ENCODE measurements at places on chromosomes 11 and 22. TPM values are rescaled to one million over a fixed set of nuclear protein-coding genes. Genes with fewer than 3 reads are reported as not detected.

GNAZ gene
- 3.5 TPM for total RNA-seq

P4HA3 gene
- not detected for total RNA-seq

C11orf86 gene
- not detected for total RNA-seq

DNA sequence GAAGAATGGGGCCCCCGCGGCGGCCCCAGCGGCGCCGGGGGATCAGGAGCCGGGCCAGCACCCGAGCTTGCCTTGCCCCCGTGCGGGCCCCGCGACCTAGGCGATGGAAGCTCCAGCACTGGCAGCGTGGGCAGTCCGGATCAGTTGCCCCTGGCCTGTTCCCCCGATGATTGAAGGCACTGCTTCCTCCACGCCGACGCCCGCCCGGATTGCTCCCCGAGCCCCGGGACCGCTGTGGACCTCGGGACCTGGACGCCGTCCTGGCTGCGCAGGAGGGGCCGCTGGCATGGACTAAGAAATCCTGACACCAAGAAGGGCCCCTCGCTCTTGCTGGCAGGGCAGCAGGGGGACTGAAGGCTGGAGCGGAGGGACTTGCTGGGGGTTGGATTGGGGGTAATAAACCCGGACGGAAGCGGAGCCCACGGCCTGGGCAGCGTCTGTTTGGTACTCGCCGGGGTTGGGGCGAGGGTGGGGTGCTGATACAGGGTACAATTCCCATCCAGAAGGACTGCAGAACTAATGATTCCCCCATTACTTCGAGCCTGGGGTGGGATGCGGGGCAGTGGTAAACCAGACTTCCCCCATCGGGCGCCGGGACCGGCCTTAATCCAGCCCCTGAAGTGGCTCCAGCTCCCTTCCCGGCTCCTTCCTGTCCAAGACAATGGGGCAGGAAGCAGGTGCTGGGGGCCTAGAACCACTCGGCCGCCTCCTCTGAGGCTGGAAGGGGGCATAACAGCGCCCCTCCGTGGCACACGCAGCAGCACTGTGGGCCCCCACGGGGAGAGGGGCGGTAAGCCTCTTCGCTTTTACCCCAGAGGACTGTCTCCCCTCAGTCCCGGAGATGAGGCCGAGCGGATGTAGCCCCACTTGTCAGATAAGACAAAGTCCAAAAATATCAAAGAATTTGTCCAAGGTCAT, 1.0 kb downstream of the CCDC85B start:
- peak; percentile 88 for DNase-seq

DNA sequence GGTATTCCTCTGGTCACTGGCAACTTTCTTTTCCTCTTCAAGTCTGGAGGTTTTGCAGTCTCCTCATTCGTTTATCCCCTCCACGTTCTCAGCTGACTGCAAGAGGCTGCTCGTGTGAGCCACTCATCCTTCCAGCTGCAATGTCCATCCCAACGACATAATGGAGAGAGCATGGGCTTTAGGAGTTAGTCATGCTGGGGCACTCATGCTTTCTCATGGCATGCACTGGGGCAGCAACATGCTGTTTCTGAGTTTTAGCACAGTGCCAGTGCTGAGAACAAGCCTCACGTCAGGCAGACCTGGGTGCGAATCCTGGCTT, 7.1 kb downstream of the DCPS start:
- DNase-seq: no peak

GRCh38 chr22:30028731-30029130, 51.5 kb upstream of the HORMAD2 start:
- DNase-seq: no peak

GRCh38 chr11:31958076-31958735, 132.7 kb upstream of the RCN1 start:
- peak; percentile 92 for DNase-seq

DNA sequence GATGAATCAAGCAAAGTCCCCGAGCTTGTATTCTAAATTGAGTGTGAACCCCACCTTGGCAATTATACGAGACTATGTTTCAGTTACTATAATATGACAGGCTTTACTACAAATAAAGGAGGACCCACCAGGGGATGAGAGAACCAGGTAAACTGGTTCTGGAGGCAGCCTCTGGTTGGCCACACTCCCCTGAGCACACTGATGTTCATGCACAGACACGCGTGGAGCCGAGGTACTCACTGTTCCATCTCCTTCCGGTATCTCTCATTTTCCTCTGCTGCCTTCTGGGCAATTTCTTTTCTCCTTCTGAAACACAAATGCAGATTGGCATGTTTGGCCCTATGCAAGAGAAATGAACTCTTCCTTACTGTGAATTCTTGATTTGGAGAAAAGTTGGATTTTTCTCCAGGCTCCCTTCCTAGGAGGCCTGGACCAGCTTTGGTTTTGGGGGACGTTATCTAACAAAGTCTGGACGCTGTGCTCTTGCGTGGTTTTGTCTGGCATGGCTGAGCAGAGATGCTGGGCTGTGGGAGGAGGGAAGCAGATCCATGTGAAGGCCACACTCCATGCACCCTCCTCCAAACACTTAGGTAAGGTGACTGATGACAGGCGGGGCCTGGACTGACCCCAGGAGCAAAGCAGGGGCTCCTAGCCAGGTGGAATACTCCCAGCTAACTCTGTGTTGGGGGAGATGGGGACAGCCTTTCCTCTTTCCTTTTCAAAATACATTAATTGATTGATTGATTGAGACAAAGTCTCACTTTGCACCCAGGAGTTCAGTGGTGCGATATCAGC, 22.9 kb downstream of the USH1C start:
- no peak for DNase-seq

All from right cardiac atrium (tissue), 5 donors.